Right lobe of liver (tissue), 6 donors: ENCODE measurements at places on chromosomes 6 and 20. TPM values are rescaled to one million over a fixed set of nuclear protein-coding genes. Genes with fewer than 3 reads are reported as not detected.
A peak's percentile ranks its signal among the peaks of the same experiment; 100 is the strongest.

GRCh38 chr6:27154696-27155095 lies 92.8 kb upstream of the PRSS16 start:
- no peaks in the 10 kb centered on the region for H3K36me3 ChIP-seq
- no peaks in the 10 kb centered on the region for H3K27me3 ChIP-seq
- no peak for DNase-seq
- H3K4me1 ChIP-seq = no peaks in the 10 kb centered on the region

DNA sequence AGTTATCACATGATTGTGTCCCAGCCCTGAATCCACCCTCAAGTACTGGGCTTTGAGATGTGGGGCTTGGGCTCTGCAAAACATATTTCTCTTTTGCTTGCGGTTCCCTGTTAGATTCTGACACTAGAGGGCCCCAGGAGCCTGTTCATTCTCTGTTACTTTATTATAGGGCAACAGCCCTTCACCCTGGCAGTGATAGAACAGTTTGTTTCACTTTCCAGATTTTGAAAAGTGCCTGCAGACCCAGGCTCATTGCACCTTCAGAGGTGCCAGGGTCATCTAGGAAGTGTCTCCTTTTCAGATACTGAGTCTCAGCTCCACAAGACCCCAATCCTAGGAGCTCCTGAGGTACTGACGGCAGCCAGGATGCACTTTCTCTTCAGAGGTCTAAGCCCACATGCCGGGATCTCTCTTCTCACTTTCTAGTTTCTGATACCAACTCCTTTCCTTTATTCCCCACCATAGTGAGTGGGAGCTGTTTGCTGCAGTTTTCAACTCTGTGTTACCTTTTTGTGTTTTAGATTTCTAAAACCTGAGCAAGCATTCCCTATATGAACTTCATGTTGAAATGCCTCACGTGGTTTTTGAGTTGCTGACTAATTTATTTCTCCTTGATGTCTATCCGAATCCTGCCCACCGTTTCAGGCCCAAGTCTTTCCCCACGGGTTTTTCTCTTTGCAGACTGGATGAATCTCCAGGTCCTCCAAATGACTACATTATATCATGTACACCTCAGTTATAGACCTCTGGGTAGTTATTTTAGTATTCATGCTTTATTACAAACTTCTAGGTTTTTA lies 10.9 kb downstream of the ABT1 start:
- no peaks in the 10 kb centered on the region for H3K4me1 ChIP-seq
- no peaks in the 10 kb centered on the region for H3K36me3 ChIP-seq
- no peak overlapping the region for H3K27ac ChIP-seq
- H3K27me3 ChIP-seq = no peaks in the 10 kb centered on the region
- no peak for DNase-seq

- H3K27ac ChIP-seq = no peak overlapping the region
- no peaks in the 10 kb centered on the region for H3K36me3 ChIP-seq
- H3K4me3 ChIP-seq = no peak overlapping the region
- no peak for DNase-seq
Observed at GRCh38 chr20:55159230-55159629, 683.8 kb downstream of the DOK5 start.

Gene DNAH8
- total RNA-seq = not detected

DNA sequence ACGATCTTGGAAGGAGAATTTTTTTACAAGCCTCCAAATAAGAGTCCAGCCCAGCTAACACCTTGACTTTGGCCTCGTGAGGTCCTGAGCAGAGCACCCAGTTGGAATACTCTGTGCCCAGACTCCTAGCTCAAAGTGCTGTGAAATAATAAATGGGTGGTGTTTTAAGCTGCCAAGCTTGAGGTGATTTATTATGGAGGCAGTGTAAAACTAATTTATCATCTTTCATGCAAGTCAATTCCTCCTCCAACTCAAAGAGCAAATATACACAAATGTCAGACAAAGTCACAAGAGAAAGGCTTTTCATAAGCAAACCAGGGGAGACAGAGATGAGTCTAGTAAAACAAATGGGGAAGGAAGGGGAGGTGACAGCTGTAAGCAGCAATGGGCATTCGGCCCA lies 12.7 kb downstream of the ABT1 start:
- H3K4me3 ChIP-seq = no peak overlapping the region
- no peak for DNase-seq
- no peaks in the 10 kb centered on the region for H3K36me3 ChIP-seq
- no peak overlapping the region for H3K27ac ChIP-seq

DNA sequence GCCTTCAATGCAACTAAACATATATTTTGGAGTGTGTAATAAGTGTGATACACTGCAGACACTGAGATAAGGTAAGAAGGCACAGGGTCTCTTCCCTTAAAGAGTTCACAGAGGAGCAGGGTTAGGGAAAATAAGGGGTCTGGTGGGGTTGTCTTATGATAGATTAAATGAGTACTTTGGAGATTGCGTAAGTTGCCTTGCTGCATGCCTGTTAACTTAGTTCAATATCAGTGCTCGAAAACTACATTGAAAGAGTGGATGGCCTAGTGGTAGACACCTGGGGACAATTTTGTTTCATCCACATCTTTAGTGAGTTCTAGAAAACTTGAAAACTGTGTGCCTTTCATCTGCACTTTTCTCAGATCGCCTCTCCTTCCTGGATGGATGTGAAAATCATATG lies 123.2 kb upstream of the BTBD3 start:
- no peak for DNase-seq
- no peaks in the 10 kb centered on the region for H3K27me3 ChIP-seq
- no peaks in the 10 kb centered on the region for H3K4me1 ChIP-seq
- no peaks in the 10 kb centered on the region for H3K36me3 ChIP-seq
- no peak overlapping the region for H3K4me3 ChIP-seq

DNA sequence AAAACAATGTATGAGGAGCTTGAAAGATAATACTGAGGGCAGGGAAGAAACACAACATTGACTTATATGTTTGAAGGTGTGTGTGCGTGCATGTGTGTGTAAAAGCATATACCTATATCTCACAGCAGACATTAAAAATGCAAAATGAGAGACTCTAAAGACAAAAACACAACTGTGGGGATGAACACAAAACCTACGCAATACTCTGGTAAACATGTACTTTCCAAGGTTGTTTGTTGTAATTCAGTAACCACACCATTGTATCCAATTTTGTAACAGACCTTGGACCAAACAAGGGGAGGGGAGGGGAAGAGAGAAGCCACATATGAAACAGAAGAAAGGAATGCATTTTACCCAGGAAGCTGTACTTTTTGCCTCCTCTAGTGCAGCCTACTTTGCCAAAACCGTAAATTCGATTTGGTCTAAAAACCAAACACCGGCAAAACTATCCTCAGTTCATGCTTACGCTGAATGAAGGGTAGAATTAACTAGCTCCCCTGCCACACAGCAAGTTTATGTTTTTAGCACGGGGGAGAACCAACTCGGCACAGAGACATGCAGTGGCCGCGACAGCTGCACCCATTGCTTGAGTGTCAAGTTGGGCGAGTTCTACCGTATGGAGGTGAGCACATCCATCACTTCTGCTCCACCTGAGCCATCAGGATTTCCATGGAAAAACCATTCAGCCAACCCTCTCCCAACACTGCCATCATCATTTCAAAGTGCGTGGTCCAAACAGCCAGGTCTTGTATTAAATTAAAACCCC lies 50.0 kb downstream of the CNKSR3 start:
- DNase-seq = no peak
- H3K4me3 ChIP-seq = no peak overlapping the region
- H3K4me1 ChIP-seq = no peaks in the 10 kb centered on the region
- no peaks in the 10 kb centered on the region for H3K36me3 ChIP-seq

- no peak for DNase-seq
- no peak overlapping the region for H3K4me3 ChIP-seq
Observed at GRCh38 chr20:52768694-52769093, 203.5 kb upstream of the TSHZ2 start.

Gene SLC22A23
- total RNA-seq = 23.3 TPM

DNA sequence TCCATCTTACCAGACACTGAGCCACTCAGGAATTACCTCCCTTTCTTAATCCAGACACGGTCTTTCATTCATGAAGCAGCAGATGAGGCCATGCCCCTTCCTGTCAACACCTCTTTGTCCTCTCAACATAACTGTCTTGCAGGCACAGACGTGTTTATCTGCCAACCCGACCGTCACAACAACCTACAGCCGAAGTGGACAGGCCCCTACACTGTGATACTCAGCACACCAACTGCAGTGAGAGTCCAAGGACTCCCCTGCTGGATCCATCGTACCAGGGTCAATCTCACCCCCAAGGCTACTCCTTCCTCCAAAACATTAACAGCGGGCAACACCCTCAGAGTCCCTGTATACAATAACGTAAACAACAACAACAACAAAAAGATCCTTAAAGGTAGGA lies 30.6 kb upstream of the ULBP3 start:
- no peak overlapping the region for H3K27ac ChIP-seq
- no peak overlapping the region for H3K4me3 ChIP-seq

GRCh38 chr6:41638002-41638934 lies at the start of gene MDFI:
Gene MDFI (plus strand): TSS chr6:41638468. CDS start chr6:41638750, 282 bp downstream.
- H3K4me3 ChIP-seq = peak within 1 kb of the TSS; percentile 9
- H3K27ac ChIP-seq = no peak within 1 kb of the TSS
- H3K36me3 ChIP-seq = no peaks in the 10 kb centered on the region
- H3K27me3 ChIP-seq = no peaks in the 10 kb centered on the region
- peaks cover 9% of the 10 kb centered on the region for H3K4me1 ChIP-seq
- DNase-seq = no peak

- no peaks in the 10 kb centered on the region for H3K27me3 ChIP-seq
- H3K4me1 ChIP-seq = no peaks in the 10 kb centered on the region
- H3K36me3 ChIP-seq = no peaks in the 10 kb centered on the region
- H3K27ac ChIP-seq = no peak overlapping the region
- no peak for DNase-seq
- no peak overlapping the region for H3K4me3 ChIP-seq
Observed at GRCh38 chr6:32391505-32391904, 15.5 kb downstream of the BTNL2 start.

- H3K27ac ChIP-seq = no peak overlapping the region
- H3K27me3 ChIP-seq = no peaks in the 10 kb centered on the region
- H3K36me3 ChIP-seq = no peaks in the 10 kb centered on the region
- H3K4me3 ChIP-seq = no peak overlapping the region
- no peak for DNase-seq
Observed at GRCh38 chr6:124002377-124003081, 198.9 kb downstream of the NKAIN2 start.

- H3K27me3 ChIP-seq = no peaks in the 10 kb centered on the region
- H3K36me3 ChIP-seq = no peaks in the 10 kb centered on the region
- peaks cover 64% of the 10 kb centered on the region for H3K4me1 ChIP-seq
- H3K4me3 ChIP-seq = no peak overlapping the region
- DNase-seq = no peak
Observed at GRCh38 chr6:13457577-13457976, 29.8 kb downstream of the GFOD1 start.

Gene PPP1R16B
- total RNA-seq = 1.1 TPM

DNA sequence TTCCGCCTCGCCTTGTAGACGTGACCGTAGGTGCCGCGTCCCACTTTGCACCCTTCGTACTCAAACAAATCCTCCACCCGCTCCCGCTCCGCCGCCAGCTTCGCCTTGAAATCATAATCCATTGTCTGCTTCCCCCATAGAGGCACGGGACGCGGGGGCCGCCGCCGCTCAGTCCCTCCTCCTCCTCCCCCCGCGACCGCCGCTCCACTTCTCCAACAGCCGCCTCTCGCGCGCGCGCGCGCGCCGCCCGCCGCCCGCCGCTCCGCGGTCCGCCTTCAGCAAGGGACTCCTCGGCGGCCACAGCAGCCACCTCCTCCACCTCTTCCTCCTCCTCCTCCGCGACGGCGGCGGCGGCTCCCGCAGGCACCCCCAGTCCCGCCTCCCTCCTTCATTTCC lies 256 bp downstream of the CDK19 start:
- no peaks in the 10 kb centered on the region for H3K36me3 ChIP-seq
- peak overlapping the region; percentile 89 for H3K27ac ChIP-seq
- H3K4me1 ChIP-seq = peaks cover 11% of the 10 kb centered on the region
- DNase-seq = no peak
- H3K4me3 ChIP-seq = peak overlapping the region; percentile 95
- H3K27me3 ChIP-seq = no peaks in the 10 kb centered on the region

Gene CENPW
- 2.7 TPM for total RNA-seq

- no peak overlapping the region for H3K4me3 ChIP-seq
- no peaks in the 10 kb centered on the region for H3K36me3 ChIP-seq
- no peaks in the 10 kb centered on the region for H3K27me3 ChIP-seq
- no peak for DNase-seq
- H3K27ac ChIP-seq = peak overlapping the region; percentile 38
Observed at GRCh38 chr6:42279966-42280629, 62.4 kb upstream of the MRPS10 start.

- no peaks in the 10 kb centered on the region for H3K27me3 ChIP-seq
- H3K4me1 ChIP-seq = no peaks in the 10 kb centered on the region
- H3K27ac ChIP-seq = no peak overlapping the region
- no peak overlapping the region for H3K4me3 ChIP-seq
- DNase-seq = no peak
Observed at GRCh38 chr6:69102416-69102815, 467.3 kb downstream of the ADGRB3 start.

DNA sequence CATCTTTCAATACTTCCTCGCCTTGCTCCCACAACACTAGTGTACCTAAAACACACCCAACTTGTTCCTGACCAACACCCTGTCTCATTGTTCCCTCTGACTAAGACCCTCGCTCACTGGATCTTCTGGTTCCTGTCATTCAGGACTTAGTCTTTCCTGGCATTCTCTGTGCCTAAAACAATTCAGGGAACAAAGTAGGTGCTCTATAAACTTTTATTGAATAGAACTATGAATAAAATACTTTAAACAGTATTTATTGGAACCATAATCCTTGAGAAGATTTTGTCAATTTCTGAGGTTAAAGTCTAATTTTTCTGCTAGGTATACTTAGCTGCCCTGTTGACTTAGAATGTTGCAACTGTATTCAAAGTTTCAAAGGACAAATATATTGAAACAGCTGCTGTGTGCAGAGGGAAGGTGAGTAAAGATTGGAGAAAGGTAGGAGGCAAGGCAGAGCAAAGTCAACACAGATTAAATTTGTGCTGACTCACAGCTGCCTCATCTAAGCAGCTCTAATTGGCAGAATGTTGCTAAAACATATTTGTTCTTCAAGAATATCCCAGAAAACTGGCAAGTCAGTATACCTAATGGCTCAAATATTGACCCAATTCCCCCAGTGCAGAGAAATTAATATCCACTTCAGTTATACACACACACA lies 37.6 kb downstream of the GSTA2 start:
- no peak overlapping the region for H3K4me3 ChIP-seq
- H3K36me3 ChIP-seq = no peaks in the 10 kb centered on the region
- H3K27ac ChIP-seq = peak overlapping the region; percentile 89
- H3K27me3 ChIP-seq = no peaks in the 10 kb centered on the region
- H3K4me1 ChIP-seq = no peaks in the 10 kb centered on the region
